ENCODE measurements at places on chromosomes 6 and 20. TPM values are rescaled to one million over a fixed set of nuclear protein-coding genes. Genes with fewer than 3 reads are reported as not detected.

GRCh38 chr6:119027465-119027864 is 51.0 kb downstream of the FAM184A start:
- no peak for DNase-seq

- no peak for DNase-seq
Measured at GRCh38 chr6:90375681-90376439, 79.2 kb upstream of the BACH2 start.

DNA sequence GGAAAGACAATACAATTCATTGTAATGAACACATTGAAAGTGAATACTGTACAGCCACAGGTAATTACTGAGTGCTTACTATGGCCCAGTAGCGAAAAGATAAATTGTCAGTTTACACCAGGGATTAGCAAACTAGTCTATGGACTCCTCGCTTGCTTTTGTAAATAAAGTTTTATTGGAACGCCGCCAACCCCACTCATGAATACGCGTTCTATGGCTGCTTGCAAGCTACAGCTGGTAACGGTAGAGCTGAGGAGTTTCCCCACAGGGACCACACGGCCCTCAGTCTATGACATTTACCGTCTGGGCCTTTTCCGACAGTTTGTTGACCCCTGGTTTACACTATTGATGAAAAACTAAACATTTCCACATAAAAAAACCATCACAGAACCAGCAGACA is 24.2 kb downstream of the LAMA5 start:
- DNase-seq = no peak

GRCh38 chr20:21141825-21142224 is 15.9 kb downstream of the KIZ start:
- no peak for DNase-seq

DNA sequence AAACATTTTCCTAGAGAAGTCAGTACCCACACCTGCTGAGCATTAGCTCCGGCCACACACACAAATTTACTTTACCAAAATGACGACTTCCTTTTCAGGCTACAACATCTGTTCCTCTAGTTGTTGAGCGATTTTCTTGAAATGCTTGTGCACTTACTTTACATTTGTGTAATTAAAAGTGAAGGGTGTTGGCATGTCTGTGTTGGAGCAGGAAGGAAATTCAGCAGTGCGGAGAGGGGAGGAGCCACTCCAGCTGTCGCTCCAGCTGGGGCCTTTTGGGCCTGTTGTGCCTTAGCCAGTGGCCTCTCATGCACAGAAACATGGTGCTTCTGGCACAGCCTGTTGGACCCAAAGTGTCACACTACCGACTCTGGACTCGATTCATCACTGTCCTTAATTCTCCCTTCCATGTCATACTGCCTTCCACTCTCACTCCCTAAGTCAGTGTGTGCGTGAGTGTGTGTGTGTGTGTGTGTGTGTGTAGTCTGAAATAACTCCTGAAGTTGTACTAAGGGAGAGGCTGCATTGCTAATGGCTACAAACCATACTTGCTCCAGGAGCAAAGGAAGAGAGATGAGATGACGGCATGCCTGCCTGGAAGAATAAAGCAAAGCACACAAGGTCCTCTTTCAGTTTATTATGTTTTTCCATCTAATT is 191.8 kb upstream of the ARG1 start:
- no peak for DNase-seq

GRCh38 chr6:34855463-34855862 is 32.4 kb downstream of the TAF11 start:
- no peak for DNase-seq

DNA sequence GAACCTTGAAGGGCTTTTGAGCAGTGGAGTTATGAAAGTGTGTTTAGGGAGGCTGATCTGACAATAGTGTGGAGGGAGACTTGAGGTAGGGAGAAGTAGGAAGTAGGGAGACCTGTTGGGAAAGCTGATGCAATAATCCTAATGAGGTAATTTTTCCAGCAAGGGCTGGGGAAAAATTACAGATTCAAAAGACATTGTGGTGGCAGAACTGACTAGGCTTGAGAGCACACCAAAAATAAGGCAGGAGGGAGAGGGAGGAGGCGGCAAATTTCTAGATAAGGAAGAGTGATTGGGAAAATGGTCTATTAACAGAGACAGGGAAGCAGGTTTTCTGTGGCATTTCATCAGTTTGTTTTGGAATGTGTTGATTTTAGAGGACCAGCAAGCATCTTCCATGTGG is 5.5 kb downstream of the PRRT1 start:
- no peak for DNase-seq

SERPINB1 gene
- total RNA-seq = 2.3 TPM

DNA sequence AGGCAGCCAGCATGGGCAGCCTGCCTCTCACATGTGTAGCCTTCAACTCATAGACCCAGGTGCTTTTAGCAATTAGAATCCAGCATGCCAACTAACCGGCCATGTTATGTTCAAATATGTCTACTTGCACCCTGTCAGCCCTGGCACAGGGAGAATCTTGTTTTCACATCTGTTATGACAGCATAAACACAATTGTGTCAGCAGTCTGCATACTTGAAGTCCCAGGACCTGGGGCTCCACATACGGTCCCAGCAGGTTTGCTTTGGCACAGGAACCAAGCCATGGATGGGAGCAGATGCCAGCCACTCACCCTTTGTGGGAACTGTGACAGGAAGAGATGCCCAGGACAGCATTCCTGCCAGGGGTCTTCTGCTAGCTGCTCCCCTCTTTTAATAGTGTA is 67.2 kb upstream of the SYNDIG1 start:
- DNase-seq = no peak

GRCh38 chr20:52083627-52084232 is 107.8 kb downstream of the ZFP64 start:
- DNase-seq = no peak

SAMD5 gene
- 17.6 TPM for total RNA-seq

DNA sequence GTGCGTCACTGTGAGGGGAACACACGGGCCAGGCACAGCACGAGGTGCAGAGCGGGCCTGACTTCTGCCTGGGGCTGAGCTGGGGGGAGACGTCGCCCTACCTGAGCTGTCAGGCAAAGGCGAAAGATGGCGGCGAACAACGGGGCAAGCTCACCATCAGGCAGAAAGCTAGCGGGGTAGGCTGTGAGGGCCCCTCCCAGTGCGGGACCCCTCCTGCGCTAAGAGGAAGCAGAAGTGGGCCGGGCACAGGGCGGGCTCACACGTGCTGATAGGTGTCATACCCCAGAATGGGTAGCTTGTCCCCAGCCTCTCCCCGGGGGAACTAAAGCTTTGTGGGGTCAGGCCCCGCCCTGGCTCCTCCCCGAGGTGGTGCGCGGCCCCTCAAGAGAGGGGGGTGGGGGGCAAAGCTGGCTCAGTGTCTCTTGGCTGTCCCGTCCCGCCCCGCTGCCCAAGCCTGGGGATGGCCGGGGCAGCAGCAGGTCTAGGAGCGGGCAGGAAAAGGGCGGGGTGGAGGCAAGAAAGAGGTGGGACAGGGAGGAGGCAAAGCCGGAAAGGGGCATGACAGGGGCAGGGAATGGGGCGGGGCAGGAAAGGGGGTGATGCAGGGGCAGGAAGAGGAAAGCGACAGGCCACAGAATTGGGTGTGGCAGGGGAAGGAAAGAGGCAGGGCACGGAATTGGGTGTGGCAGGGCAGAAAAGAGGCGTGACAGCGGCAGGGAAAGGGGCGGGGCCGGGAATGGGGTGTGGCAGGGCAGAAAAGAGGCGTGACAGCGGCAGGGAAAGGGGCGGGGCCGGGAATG is 14.7 kb downstream of the UCKL1 start:
- no peak for DNase-seq

DNA sequence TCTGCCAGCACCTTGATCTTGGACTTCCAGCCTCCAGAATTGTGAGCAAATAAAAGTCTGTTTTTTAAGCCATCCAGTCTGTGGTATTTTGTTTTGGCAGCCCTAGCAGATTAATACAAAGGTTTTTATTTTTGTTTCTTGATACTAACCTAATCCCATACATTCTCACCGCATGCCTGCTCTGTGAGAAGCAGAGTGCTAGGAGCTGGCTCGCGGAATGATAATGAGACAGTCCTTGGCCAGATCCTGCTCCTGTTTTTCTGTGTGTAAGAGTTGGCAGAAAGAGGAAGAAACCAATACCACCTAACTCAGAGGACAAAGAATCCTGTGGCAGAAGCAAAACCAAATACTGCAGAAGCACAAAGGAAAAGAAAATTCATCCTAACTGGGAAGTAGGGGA is 82.6 kb downstream of the KIF16B start:
- DNase-seq = no peak

DNA sequence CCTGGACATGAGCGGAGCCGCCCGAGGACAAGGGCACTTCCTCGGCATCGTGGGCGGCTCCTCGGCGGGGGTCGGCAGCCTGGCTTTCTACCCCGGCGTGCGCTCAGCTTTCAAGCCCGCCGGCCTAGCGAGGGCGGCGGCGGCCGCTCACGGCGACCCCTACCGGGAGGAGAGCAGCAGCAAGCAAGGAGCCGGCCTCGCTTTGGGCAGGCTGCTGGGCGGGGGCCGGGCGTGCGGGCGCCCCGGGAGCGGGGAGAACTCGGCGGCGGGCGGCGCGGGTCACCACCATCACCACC is 6.7 kb downstream of the PRDM13 start:
- no peak for DNase-seq

GRCh38 chr20:38248133-38248532 is 12.4 kb downstream of the KIAA1755 start:
- no peak for DNase-seq

GRCh38 chr20:57342829-57343228 is 8.2 kb upstream of the RAE1 start:
- DNase-seq = no peak

CPXM1 gene
- total RNA-seq = 7.8 TPM

MCHR2 gene
- 4.1 TPM for total RNA-seq

DNA sequence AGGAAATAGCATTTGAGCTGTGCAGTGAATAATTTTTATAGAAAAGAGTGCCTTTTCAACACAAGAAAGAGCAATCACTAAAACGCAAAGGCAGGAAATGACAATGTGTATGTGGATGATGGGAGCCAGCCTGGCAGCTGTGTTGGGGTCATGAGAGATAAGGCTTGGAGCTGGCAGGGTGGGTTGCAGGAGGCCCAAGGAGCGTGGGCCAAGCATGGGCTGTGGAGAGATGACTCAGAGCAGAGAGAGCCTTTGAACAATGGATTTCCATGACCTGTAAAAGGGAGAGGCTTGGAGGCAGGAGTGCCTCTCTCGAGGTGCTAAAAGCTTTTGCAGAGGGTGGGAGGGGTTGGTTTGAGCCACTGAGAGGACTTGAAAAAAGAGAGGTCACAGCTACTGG is 6.6 kb upstream of the TBC1D7 start:
- no peak for DNase-seq

DNA sequence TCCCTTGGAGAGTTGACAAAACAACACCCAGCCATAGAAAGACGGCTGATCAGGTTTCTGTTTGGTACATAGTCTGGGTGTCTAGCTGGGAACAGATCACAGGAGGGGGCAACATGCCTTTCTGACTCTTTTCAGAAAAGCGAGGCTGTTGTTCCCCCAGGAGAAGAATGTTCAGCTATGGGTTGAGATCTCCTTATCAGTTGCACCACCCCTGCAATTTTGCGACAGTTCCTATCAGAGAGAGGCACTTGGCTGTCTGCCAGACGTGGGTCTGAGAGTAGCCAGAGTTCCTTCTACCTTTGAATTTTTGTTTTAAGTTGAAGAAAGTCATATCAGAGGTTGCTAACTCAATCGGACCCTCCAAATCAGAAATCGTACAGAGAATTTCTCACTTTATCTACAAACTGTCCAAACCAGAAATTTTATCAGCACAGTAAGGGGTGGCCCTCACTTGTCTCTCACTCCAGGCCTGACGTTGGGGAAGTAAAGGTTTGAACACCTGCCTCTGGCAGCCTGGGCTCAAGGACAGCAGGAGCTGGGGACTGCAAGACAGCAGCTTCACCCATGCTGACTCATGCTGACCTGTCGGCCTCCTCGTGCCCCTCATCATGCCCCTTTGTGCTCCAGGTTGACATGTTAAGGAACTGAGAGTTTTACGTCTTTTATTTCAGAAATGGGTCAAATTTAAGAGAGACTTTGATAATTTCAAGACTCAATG is 42.3 kb downstream of the TMC2 start:
- no peak for DNase-seq

DNA sequence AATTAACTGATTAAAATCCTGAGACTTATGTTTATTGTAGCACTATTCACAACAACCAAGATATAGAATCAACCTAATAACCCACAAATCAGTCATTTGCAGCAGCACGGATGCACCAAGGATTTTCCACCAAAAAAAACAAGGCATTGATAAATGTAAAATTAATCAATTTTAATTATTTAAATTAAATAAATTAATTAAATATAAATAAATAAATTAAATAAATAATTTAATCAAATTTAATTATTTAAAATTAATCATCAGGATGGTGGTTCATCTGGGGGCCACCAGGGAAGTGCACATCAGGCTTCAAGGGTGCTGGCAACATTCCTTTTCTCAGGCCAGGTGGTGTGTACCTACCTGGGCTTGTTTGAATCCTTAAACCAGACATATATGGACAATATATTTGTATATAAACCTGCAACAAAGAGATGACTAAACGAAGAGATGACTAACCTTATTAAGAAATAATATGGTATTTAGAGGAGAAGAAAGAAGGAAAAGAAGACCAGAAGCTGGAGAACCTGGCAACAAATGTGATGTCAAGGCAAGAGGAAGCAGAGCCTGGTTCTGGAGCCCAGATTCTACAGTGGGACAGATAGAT is 89.2 kb downstream of the CD164 start:
- DNase-seq = no peak

- no peak for DNase-seq
Measured at GRCh38 chr6:16227048-16227562, 11.3 kb upstream of the GMPR start.

QKI gene
- 305 TPM for total RNA-seq

DNA sequence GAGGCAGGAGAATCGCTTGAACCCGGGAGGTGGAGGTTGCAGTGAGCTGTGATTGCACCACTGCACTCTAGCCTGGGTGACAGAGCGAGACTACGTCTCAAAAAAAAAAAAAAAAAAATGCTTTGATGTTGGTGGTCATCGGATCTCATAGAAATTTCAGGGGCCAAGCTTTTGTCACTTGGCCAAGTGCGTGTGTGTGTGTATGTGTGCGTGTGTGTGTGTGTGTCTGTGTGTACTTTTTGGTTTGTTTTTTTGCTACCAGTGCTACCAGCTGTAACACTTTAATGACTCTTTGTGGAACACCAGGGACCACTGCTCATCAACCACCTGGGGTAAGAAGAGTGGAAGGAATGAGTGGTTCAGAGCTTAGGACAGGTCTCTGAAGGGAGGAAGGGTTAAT is 49.7 kb downstream of the TRAF3IP2 start:
- DNase-seq = no peak

DNA sequence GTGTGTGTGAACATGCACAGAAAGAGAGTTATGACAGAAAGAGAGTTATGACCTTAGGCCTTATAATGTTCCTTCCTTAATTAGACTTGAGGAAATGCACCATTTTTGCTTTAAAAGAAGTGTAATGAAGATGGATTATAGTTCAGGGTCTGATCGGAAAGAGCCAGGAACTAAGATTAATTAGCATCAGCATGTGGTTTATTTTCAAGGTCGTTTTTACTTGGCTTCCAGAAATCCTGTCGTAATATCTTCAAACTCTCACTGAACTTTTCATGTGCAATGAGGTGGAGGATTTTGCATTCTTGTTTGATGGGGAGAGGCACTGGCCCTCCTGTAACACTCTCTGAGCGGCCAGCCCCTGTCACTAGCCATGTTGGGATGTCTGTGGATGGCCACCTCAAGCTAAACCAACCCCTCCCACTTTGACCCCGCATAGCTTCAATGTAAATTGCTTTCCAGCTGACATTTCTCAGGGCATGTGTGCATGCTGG is 116.8 kb downstream of the CDC5L start:
- DNase-seq = no peak

GRCh38 chr6:54019860-54020259 is 91.4 kb upstream of the MLIP start:
- DNase-seq = no peak
